ENCODE measurements at places on chromosomes 5 and 9. TPM values are rescaled to one million over a fixed set of nuclear protein-coding genes. Genes with fewer than 3 reads are reported as not detected.

ZFP37 gene
- total RNA-seq, result 1.0 TPM

SHISAL2B gene
- total RNA-seq, result not detected

BTNL8 gene
- 1.2 TPM for total RNA-seq

SNX24 gene
- total RNA-seq, result 39.8 TPM

CERCAM gene
- total RNA-seq, result 17.2 TPM

HRH2 gene
- total RNA-seq, result 6.8 TPM

TLE1 gene
- total RNA-seq, result 30.5 TPM

ISL1 gene
- total RNA-seq, result not detected

ENTREP1 gene
- total RNA-seq, result 40.4 TPM

LEAP2 gene
- 1.1 TPM for total RNA-seq

EIF4E1B gene
- total RNA-seq, result not detected

CTSV gene
- 0.34 TPM for total RNA-seq

GRCh38 chr5:173298213-173298926 lies 29.8 kb downstream of the STC2 start:
- H3K27me3 ChIP-seq, result no peaks in the 10 kb centered on the region
- H3K4me1 ChIP-seq, result peaks cover 23% of the 10 kb centered on the region
- no peaks in the 10 kb centered on the region for H3K36me3 ChIP-seq
- H3K27ac ChIP-seq, result no peak overlapping the region
- H3K4me3 ChIP-seq, result no peak overlapping the region
- no peak for DNase-seq

DNA sequence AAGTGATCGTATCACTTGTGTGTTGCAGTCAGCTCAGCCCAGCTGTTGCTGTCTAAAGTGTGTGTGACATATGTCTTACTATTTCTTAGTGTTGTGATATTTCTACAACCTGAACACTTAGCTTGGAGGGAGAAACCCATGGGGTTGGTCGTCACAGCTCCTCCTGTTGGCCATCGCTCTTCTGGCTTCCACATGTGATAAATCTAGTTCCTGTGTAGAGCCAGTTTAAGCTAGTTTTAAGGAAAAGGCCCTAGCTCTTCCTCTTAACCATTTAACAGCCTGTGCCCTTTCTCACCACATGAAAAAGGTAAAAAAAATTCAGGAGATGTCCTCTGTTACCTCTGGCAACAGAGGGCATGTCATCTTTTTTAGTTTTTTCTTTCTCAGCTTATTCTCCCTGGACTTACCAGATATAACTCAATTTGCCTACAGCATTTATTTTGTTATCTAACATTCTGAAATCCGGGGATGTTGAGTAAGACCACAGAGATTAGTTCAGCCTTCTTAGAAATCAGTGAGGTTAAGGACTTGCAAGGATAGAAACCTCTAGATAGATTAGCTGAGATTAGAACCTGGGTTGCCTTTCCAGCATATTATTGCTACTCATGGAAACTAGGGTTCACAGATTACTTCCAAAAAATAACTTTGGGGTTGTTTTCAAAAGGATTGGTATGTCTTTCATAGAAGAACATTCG lies 100.4 kb downstream of the GAPVD1 start:
- H3K36me3 ChIP-seq, result peaks cover 87% of the 10 kb centered on the region
- no peak for DNase-seq
- no peaks in the 10 kb centered on the region for H3K27me3 ChIP-seq

- no peaks in the 10 kb centered on the region for H3K4me1 ChIP-seq
- H3K27me3 ChIP-seq, result no peaks in the 10 kb centered on the region
- H3K27ac ChIP-seq, result no peak overlapping the region
- DNase-seq, result no peak
Observed at GRCh38 chr9:117018966-117019617, 332.0 kb downstream of the TRIM32 start.

DNA sequence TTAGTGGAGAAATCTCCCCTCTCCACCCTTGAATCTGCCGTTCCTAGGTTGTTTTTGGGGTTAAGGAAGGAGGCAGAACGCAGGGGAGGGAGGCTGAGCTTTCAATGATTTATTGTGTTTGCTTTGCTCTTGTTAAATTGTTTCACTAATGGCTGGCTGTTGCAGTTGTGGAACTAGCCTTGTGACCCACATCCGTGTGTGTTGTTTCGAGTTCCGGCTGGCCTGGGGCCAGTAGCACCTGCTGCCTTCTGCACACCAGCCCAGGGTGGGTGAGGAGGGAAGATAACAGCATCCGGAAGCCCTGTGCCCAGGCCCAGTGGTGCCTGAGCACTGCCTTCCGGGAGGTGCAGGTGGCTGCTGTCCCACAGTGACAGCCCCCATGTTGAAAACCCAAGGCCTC lies 3.6 kb downstream of the ERGIC1 start:
- peak; percentile 93 for DNase-seq
- no peak overlapping the region for H3K4me3 ChIP-seq
- H3K27ac ChIP-seq, result peak overlapping the region; percentile 84
- no peaks in the 10 kb centered on the region for H3K36me3 ChIP-seq
- peaks cover 48% of the 10 kb centered on the region for H3K4me1 ChIP-seq

DNA sequence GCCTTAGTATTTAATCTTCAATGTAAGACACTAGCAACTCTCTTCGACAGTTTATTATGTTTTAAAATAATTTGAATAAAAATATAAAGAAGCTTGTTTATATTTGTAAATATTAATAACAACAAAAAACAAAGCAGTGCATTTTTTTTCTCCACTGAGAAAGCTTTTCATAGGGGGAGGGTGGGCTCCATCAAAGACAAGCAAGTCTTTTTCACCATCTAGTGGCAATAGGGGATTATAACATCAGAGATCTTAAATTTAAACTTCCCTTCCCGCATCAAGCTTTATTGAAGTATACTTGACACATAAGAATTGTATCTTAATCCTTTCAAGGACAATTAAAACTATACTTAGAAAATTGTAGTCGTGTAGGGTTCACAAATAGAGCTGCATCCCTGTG lies 9.3 kb upstream of the OR13F1 start:
- no peaks in the 10 kb centered on the region for H3K27me3 ChIP-seq
- no peak overlapping the region for H3K27ac ChIP-seq
- no peaks in the 10 kb centered on the region for H3K36me3 ChIP-seq
- no peak for DNase-seq
- H3K4me3 ChIP-seq, result no peak overlapping the region

DNA sequence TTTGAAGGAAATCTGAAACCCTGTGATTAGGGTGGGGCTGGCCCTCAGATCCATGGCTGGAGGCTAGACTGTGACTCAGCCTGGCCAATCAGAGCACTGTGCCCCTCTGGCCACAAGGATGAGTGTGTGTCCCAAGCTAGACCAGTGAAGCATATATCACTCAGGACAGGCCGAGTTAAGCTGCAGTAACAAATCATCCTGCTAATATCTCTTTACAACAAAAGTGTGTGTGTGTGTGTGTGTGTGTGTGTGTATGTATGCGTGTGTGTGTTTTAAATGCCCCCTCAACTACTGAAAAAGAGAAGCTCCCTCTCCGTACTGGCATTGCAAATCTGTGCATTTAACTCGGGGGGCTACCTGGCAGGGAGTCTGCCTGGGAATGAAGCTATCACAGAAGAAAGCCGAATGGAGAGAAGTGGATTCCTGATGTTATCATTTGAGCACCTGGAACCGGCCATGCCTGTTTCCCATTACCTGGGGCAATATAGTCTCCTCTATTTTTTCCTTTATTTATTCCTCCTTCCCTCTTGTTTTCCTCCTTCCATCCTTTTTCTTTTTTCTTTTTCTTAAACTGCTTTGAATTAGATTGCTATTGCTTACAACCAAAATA lies 25.6 kb downstream of the STC2 start:
- DNase-seq, result no peak
- H3K4me1 ChIP-seq, result no peaks in the 10 kb centered on the region
- no peak overlapping the region for H3K4me3 ChIP-seq
- no peak overlapping the region for H3K27ac ChIP-seq
- no peaks in the 10 kb centered on the region for H3K36me3 ChIP-seq
- no peaks in the 10 kb centered on the region for H3K27me3 ChIP-seq

GRCh38 chr5:127587246-127587917 lies 61.5 kb upstream of the CTXN3 start:
- no peaks in the 10 kb centered on the region for H3K36me3 ChIP-seq
- no peak overlapping the region for H3K27ac ChIP-seq
- no peak overlapping the region for H3K4me3 ChIP-seq
- peaks cover 4% of the 10 kb centered on the region for H3K4me1 ChIP-seq

DNA sequence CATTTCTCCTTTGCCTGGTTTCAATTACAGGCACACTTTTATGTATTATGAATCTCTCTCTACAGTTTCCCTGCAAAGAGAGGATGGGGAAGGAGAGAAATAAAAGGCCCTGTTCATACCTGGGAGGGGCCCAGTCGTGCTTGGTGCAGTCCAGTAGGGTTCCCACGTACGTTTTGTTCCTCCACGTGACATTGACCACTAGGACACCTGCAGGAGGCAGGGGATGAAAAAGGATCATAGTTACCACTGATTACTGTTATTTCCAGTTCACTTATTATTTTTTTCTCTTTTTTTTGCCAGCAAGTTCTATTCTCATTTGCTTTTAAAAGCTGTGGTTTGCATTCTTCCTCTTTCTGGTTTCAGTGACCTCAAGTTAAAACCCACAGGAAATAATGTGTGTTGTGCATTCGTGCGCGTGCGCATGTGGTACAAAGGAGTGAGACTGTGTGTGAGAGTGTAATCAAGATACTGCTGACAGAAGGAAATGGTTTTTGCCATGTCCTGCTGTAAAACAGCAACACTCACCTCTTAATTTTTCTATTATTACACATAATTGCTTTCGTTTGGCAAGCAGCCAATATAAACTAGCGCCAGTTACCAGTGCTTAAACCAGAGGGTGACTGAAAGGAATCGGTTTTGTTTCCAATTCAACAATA lies 96.8 kb downstream of the ZNF608 start:
- no peaks in the 10 kb centered on the region for H3K27me3 ChIP-seq
- peak overlapping the region; percentile 17 for H3K4me3 ChIP-seq
- DNase-seq, result no peak
- H3K36me3 ChIP-seq, result no peaks in the 10 kb centered on the region
- H3K4me1 ChIP-seq, result peaks cover 47% of the 10 kb centered on the region
- peak overlapping the region; percentile 13 for H3K27ac ChIP-seq

- no peak overlapping the region for H3K27ac ChIP-seq
- no peaks in the 10 kb centered on the region for H3K4me1 ChIP-seq
- no peak for DNase-seq
Observed at GRCh38 chr5:11483630-11484029, 420.6 kb downstream of the CTNND2 start.

- H3K27ac ChIP-seq, result peak overlapping the region; percentile 31
- H3K27me3 ChIP-seq, result no peaks in the 10 kb centered on the region
- no peak for DNase-seq
- H3K36me3 ChIP-seq, result no peaks in the 10 kb centered on the region
- H3K4me1 ChIP-seq, result peaks cover 29% of the 10 kb centered on the region
- H3K4me3 ChIP-seq, result no peak overlapping the region
Observed at GRCh38 chr5:33364406-33364805, 76.4 kb upstream of the TARS1 start.

DNA sequence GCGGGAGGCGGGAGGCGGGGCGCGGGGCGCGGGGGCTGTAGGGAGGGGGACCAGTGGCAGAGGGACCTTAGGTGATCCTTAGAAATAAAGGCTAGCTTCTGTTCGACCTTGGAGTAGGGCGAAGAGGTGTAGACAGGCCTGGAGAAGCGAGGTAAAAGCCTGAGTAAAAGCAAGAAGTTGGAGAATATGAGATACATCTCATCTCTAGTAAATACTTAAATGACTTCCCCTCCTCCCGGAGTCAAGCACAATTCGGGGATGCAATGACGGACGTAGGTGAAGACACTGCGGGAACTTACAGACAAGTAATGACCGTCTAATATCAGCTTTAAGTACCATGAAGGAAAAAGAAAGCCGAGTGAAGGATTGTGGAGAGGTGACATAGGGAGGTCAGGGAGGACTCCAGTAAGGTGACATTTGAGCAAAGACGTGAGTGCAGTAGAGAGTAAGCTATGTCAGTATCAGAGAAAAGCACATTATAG lies 466 bp downstream of the SMC2 start:
- no peaks in the 10 kb centered on the region for H3K36me3 ChIP-seq
- no peaks in the 10 kb centered on the region for H3K27me3 ChIP-seq
- H3K4me1 ChIP-seq, result peaks cover 29% of the 10 kb centered on the region

DNA sequence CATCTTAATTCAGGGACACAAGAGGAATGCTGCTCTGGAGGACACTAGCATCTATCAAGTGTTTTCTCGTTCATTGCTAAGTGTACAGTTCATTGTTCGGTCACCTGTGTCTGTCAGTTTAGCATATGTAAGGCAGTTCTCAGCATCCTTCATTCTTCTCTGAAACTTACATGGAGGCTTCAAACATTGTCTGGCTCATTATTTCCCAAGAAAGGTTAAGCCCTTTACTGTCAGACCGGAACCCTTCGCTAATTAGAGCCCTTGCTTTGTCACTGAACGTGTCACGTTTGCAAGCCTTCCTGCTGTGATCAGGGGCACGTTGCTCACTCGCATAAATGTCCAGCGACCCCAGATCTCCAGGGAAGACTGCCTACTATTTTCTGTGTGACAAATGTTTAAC lies 62.3 kb upstream of the RIOK2 start:
- no peaks in the 10 kb centered on the region for H3K4me1 ChIP-seq
- H3K27ac ChIP-seq, result no peak overlapping the region
- no peaks in the 10 kb centered on the region for H3K36me3 ChIP-seq
- no peak overlapping the region for H3K4me3 ChIP-seq
- no peak for DNase-seq

- H3K27ac ChIP-seq, result no peak overlapping the region
- H3K27me3 ChIP-seq, result no peaks in the 10 kb centered on the region
- H3K36me3 ChIP-seq, result no peaks in the 10 kb centered on the region
Observed at GRCh38 chr9:75709698-75710097, 180.8 kb upstream of the PCSK5 start.

GRCh38 chr5:103355579-103355978 lies 97.0 kb downstream of the MACIR start:
- no peak overlapping the region for H3K27ac ChIP-seq
- no peak for DNase-seq
- no peak overlapping the region for H3K4me3 ChIP-seq
- no peaks in the 10 kb centered on the region for H3K4me1 ChIP-seq
- H3K27me3 ChIP-seq, result no peaks in the 10 kb centered on the region
- H3K36me3 ChIP-seq, result no peaks in the 10 kb centered on the region

GRCh38 chr9:78781681-78782080 lies 484.8 kb downstream of the PSAT1 start:
- H3K4me1 ChIP-seq, result no peaks in the 10 kb centered on the region
- H3K27ac ChIP-seq, result no peak overlapping the region
- DNase-seq, result no peak
- no peaks in the 10 kb centered on the region for H3K27me3 ChIP-seq

DNA sequence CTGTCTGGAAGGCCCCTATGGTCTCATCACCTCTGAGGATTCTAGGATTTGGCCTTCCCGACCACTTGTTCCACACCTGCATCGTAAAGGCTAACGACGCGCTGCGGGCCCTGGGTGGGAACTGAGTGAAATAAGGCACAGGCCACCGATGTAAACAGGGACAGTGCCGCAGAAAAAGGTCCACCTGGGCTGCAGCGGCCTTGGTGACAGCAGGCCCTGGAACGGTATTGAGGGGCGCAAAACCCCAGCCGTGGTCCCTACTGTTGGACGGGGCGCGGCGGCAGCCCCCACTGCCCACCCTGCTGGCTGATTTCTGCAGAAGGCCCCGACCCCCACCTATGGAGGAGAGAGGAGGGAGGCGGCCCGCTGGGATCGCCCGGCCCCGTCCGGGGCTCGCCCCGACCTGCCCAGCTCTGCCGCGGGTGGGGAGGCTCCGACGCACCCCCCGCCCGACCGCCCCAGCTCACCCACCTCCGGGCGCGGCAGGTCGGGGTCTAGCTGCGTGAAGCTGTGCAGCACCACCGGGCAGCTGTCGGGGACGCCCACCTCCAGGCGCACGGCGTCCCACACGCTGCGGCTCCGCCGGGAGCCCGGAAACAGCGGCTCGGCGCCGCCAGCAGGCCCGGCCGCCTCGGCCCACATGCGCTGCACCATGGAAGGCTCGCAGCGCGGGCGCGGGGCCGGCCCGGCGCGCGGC lies 391 bp downstream of the RALGDS start:
- H3K27me3 ChIP-seq, result no peaks in the 10 kb centered on the region
- H3K36me3 ChIP-seq, result no peaks in the 10 kb centered on the region
- DNase-seq, result no peak
- peak overlapping the region; percentile 92 for H3K27ac ChIP-seq
- H3K4me1 ChIP-seq, result peaks cover 76% of the 10 kb centered on the region

Data from upper lobe of left lung (tissue), 6 donors.